ENCODE measurements at places on chromosomes 13 and 19.

DNA sequence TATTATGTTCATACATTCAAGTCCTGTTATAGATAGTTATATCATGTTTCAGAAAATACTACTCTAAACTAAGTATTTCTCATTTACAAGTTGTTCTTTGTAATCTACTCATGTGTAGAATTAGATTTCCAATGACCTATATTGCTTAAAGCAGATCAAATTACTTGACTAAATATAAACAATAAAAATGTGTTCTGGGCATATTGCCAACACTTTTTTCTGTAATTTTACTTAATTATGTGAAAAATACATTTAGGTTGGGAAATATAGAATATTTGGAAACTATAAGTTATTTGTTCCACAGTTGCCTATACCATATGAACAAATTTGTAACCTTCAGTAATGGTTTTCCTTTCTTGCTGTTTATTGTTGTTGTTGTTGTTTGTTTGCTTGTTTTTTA is 275.2 kb upstream of the PCDH9 start:
- DNase-seq, result no peak

DNA sequence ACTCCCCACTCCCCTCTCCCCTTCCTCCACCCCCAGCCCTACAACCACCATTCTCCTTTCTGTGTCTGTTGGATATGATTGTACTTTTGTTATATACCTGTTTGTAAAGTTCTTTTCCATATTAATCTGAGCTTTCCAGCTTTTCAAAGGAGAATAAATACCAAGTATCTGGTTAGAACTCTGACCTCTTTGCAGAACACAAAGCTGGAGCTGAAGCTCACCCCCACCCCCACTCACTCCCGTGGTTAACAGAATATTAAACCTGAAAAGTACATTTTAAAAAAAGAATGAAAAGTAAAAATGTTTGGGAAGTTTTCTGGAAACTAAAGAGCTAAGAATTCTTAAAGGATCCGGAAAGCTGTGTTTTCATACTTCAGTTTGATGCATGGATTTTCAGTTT is 155.2 kb upstream of the RNF113B start:
- DNase-seq, result no peak

DNA sequence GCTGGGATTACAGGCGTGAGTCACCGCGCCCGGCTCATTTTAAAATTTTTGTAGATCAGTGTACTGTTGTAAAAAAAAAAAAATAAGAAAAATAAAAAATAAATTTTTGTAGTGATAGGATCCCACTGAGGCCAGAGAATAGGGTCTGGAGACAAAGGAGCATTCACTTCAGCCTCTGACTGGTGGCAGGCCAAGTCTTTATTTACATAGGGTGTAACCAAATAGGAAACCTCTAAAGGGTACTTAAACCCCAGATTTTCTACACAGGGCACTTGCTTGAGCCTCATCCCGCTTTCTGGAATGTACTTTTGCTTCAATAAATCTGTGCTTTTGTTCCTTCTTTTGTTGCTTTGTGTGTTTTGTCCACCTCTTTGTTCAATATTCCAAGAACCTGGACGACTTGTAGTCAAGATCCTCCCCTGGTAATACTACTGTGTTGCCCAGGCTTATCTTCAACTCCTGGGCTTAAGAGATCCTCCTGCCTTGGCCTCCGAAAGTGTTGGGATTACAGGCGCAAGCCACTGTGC is 2.1 kb upstream of the PDCD2L start:
- DNase-seq, result no peak

DNA sequence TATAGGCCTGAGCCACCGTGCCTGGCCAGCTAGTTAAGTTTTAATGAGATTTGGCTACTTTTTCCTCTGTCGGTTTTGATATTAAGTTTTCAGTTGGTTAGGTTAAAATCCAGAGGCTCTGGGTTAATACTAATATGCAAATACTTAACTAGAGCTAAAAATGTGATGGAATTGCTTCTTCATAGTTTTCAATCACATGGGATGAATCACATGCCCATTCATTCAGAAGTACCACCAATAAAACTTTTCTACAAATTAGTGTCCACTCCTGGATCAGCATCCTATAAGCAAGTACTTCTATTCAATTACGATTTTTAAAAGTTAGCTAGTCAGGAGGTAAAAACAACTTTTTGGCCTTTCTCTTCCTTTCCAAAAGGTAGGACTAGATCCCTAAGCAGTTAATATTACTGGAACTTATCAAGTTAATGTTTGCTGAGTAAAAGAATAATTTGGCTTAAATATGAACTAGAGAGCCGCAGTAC is 4.3 kb downstream of the SLC25A30 start:
- no peak for DNase-seq

GRCh38 chr13:55347528-55347927 is 1793.2 kb upstream of the PRR20A start:
- no peak for DNase-seq

- no peak for DNase-seq
These were observed 2.8 kb downstream of the NACC1 start for GRCh38 chr19:13120817-13121216.

DNA sequence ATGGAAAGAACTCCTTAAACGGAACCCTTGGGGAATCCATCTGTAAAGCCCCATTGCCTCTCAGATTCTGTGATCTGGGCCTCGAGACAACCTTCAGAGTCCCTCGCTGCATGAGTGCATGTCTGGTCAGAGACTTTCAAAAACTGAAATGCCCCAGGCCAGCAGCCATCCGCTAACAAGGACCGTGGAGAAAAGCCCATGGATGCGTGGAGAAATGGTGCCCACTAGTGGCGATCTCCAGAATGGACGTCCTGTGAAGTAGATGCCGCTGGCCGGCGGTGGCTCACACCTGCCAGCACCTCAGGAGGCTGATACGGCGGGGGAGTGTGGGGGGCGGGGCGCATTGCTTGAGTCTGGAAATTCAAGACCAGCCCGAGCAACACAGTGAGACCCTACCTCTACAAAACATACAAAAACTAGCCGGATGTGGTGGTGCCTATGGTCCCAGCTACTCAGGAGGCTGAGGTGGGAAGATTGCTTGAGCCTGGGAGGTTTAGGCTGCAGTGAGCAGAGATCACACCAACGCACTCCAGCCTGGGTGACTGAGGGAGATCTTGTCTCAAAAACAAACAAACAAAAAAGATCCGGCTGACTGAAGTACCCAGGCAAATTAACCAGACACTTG is 7.9 kb upstream of the CDC16 start:
- DNase-seq, result peak; percentile 74

DNA sequence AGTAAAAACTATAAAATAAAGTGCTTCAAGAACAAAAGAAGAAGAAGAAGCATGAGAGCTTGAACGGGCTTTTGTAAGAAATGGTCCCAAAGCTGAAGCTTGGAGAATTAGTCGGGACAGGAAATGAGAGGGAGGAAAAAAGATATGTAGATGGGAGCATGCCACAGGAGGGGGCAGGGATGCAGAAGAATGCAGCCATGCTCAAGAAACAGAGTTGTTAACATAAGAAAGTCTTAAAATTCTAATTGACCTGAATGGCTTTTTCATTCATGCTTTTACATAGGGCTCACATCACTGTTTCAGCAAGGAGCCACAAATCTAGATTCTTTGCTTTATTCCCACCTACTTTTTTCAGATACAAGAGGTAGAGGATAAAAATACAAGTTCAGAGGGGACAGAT is 27.7 kb upstream of the NBEA start:
- no peak for DNase-seq

All from stimulated activated CD4-positive, alpha-beta T cell treated with anti-CD3 and anti-CD28 coated beads, Interleukin-2, amount 100 ng/mL, for 4 hours (primary cell).